ENCODE measurements at places on chromosomes 11 and 22.
A peak's percentile ranks its signal among the peaks of the same experiment; 100 is the strongest.

DNA sequence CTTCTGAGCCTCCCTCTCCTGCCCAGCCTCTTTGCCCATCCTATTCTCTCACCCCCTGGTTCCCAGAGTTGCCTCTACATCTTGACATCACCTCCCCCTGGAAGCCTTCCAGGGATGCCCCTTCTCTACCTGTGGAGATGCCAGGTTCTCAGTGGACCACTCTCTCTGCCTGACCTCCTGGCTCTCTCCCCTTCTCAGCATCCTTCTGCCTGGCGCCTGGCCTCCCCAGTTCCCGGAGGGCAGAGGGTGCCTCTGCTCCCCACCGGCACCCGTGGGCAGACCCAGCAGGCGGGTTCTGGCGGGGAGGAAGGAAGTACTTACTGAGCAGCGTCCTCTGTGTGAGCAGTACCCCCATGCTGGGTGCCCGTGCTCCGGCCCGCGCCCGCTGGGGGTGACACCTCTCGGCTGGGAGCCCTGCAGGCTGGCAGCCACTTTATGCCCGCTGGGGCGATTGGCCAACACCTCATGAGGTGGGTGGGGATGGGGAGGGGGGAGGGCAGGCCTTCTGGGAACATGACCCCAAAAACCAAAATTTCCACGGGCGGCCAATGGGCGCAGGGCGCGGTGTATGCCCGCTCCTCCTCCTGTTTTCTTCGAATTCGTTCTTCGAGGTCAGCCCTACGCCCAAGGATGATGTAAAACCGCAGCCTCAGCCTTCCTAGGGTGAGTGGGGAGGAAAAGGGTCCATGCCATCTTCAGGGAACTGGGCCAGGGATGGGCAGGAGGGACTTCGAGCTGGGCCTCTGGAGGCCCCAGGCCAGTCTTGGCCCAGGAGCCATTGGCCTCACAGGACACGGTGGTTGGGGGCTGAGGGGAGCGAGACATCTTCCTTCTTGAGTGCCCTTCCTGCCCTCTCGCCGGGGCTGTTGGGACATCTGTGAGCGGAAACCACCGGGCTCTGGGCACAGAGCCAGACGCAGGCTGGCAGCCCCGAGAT, at the start of gene OSM:
OSM (minus strand) TSS at position 407 of the 937 bp plus-strand sequence; CDS start at position 355, 52 bp downstream.
- peak; percentile 78 for DNase-seq

- no peak for DNase-seq
Measured at GRCh38 chr11:96464700-96465307, 75.0 kb downstream of the JRKL start.

GRCh38 chr11:103055221-103055890, 36.6 kb downstream of the DCUN1D5 start:
- no peak for DNase-seq

DNA sequence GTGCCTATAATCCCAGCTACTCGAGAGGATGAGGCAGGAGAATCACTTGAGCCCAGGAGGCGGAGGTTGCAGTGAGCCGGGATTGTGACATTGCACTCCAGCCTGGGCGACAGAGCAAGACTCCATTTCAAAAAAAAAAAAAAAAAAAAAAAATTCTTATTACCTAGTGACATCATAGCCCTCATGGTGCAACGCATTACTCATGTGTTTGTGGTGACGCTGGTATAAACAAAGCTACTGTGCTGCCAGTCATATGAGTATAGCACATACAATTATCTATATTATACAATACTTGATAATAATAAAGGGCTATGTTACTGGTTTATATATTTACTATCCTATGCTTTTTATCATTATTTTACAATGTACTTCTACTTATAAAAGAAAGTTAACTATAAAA, 41.2 kb downstream of the OR2AT4 start:
- no peak for DNase-seq

DNA sequence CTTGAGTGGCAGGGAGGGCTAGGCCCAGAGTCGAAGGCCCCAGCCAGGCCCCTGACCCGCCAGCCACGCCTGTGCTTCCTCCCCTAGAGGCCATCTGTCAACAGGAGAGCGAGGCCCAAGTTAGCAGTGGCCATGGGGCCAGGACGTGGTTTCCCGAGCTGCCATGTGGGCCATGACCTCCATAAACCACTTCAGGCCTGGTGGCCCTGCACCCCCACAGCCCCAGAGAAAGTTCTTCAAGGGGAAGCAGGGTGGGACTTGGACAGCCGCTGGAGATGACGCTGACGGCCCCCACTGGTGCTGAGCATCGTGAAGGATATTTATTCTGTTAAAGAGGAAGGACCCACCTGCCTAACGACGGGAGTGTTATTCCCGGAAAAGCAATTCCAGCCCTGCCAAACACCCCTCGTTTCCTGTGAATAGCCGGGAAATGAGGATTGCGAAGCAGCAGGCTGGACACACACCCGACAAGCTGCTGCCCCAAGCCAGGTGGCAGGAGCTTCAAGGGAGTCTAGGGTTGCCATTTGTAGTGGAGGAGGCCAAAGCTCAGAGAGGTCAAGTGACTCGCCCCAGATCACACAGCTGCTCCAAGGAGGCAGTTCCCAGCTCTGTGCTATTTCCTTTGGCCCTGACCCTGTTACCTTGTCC, 12.8 kb downstream of the PRR5 start:
- DNase-seq = no peak

DNA sequence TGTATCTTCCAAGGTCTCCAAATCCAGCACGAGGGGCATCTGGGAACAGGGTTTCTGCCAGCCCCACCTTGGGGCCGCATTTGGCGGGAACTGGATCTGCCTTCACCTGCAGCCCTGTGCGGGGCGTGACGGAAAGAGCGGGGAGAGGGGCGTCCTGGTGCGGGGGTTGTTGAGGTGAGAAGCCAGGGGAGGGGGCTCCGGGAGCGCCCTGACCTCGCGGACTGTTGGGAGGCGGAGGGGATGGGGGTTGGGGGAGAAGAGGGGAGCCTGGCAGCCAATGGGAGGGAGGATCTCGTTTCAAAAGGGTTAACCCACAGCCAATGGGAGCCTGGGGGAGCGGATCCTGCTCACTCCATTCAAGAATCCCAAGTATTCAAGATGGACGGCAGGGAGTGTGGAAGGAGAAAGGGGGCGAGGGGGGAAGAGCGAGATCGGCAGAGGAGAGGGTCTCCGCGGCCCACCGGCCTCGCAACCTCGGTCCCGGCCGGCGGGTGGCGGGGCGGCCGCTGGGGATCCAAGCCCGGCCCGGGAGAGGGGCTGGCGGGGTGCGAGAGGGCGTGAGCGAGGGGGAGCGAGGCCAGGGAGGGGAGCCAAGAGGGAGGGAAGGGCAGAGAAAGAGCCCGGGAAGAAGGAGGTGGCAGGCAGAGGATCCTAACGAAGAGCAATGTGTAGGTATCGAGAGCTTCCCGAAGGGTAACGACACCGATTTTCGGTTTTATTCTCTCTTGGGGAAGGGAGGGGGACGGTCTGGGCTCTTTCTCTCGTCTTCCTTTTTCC, 11.5 kb downstream of the YPEL4 start:
- DNase-seq = no peak

- DNase-seq = no peak
Measured at GRCh38 chr11:66327171-66328030, 8.8 kb downstream of the RIN1 start.
